ENCODE measurements at places on chromosomes 16 and 17.
A peak's percentile ranks its signal among the peaks of the same experiment; 100 is the strongest.

- no peak for DNase-seq
Measured at GRCh38 chr17:15453782-15454181, 13.6 kb downstream of the CDRT4 start.

DNA sequence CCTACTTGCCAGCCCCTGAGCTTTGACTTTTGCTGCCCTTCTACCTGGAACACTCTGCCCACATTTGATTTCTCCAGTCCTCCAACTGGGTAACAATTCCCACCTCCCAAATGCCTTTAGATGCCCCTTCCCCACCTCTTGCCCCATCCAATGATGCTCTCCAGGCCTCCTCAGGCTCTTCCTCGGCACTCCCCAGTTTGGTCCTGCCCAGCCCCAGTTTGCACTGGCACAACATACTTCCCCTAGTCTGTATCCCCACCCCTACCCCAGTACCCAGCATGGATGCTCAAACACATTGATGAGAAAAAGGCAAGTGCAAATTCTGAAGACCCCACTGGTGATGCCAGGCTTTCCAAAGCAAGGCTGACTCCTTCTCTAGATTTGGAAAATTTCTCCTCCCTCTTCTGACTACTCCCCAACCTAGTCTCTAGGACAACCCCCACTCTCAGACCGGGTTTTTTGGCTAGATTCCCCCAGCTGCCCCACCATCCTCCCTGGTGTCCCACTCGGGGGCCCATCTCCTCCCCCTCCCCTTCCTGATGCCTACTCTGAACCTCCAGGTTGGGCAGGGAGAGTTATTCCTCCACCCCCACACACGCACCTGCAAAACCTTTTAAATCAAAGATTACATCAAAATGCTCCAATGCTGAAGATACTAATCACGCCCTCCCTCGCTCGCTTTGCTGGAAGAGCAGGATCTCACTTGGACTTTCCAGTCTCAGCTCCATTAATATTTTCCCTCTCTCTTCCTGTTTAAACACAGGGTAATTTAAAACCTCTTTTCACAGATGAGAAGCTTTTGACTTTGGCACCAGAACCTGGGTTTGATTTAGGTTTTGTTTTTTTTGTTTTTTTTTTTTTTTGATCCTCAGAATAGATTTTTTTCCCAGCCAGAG lies 94.9 kb downstream of the TMEM132E start:
- DNase-seq, result no peak

GRCh38 chr17:50173335-50173941 lies 7.6 kb downstream of the SGCA start:
- no peak for DNase-seq

DNA sequence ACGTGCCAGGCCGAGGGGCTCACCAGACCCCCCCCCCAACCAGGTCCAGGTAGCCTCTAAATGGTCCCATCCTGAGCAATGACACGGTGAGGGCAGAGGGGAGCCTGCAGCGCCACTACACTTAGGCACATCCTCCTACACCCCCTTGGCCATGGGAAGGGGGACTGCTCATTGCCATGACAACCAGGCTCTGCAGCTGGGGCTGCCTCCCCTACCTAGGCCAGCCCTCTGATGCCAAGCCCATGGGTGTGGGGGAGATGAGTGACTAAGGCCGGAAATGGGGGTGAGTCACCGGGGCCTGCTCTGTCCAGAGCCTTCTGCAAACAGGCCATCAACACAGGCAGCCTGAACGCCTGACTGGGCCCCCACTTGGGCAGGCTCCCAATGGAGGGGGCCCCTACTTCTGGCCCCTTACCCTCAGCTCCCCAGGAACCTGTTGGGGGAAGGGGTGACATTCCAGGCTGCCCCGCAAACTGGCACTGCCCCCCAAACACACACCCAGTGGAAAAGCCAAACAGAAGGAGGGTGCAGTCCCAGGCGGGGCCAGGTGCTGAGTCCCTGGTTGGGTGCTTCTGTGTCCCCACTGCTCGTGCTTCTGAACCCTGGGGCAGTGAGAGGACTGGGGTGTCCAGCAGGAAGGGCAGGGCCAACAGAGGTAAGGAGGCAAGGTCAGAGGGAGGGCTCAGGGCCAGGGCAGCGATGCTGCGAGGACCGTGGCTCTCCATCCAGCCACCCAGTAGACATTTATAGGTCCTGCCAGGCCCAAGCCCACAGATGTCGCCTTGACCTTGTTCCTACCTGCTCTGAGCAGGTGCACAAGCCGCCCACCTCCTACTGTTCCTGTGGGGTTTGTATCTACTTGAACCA lies 8.2 kb downstream of the PLCD3 start:
- no peak for DNase-seq

GRCh38 chr16:75070012-75070841 lies 46.4 kb downstream of the LDHD start:
- DNase-seq, result peak; percentile 38

DNA sequence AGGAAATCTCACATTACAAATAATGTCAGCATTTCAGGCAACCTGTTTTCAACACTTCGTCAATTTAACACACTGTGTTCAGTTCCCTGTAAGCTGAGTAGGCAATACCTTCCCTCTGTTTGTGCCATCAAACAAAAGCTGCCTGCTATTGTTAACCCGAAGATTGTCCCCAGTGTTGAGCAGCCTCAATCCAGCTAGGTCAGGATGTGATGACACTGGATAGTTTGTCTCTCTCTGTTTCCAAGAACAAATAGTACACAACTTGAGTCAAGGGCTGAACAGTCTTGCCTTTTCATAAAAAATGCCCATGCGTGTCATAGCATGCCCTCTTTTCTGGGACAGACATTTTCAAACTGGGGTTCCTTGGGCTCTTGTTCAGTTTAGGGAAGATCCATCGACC lies 36.4 kb downstream of the HSD17B2 start:
- DNase-seq, result no peak

GRCh38 chr17:53191878-53192277 lies 630.8 kb upstream of the KIF2B start:
- DNase-seq, result no peak

DNA sequence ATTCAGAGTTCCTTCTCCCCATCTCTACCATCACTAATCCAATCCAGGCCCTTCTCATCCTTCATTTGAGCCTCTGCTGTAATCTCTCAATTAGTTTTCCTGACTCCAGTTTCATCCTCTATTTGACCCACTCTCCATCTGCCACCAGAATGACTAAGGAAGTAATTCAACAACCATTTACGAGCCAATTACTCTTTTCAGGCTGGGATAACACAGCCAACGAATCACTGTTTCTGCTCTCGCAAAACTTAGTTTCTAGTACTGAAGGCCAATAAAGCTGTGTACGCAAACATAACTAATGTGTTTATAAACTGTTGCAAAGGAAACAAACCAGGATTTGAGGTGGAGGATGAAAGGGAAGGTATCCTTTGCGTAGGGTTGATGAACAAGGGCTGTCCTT lies 53.7 kb downstream of the MAP2K6 start:
- no peak for DNase-seq

DNA sequence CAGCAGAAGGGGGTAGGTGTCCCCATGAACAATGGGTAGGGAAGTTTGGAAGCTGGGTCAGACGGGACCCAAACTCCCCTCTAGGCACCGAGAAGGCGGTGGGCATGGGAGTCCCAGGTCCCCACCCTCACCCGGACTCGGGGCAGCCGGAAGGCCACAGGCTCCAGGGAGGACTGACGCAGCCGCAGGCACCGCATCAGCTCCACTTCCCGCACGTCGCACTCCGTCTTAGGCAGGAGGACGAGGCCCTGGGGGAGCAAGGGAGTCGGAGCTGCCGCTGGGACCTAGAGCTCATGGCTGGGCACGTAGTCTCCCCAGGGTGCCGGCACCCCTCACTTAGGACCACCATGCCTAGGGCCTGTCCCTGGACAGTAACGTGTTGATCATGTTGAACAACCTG lies 7.1 kb upstream of the PAM16 start:
- no peak for DNase-seq

GRCh38 chr16:76535-77272 lies 1.3 kb upstream of the MPG start:
- DNase-seq, result no peak

- DNase-seq, result no peak
Measured at GRCh38 chr16:76389126-76389525, 111.9 kb downstream of the CNTNAP4 start.

DNA sequence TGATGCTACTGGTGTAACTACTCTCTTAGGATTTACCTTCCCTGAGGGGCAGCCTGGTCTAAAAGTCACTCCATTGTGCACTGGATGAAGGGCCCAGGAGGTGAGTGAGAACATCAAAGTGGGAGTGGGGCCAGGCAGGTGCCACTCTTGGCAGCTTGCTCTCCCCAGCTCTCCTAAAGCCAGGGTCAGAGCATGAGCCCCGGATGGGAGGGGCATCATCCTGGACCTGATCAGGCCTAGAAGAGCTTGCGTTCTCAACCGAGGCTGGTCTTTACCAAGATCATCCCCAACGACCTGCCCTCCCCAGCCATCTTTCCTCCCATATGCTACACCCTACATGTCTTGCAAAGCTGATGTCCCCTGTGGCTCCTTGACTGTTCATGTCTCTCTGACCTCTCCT lies 87.1 kb downstream of the AIPL1 start:
- no peak for DNase-seq

- no peak for DNase-seq
Measured at GRCh38 chr16:12231666-12232065, 255.1 kb downstream of the SNX29 start.

DNA sequence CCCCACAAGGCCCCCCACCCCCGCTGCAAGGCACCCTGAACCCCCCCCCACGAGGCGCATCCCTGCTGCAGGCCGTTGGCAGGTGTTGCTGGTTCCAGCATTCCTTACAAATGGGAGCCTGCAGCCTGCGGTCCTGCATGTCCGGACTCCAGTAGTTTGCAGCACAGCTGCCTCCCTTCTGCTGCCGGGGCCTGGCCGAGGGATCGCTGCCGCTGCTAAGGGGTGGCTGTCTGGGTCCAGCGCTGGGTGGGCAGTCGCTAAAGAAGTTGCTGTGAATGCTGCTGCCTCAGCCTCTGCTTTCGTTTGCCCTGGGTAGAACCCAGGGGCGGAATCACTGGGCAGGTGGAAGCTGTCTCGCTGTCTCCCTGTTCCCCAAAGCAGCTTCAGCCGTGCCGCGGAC lies 11.8 kb downstream of the UTS2R start:
- peak; percentile 62 for DNase-seq

GRCh38 chr17:42677921-42678781 lies 1.4 kb upstream of the PLEKHH3 start:
- peak; percentile 96 for DNase-seq

DNA sequence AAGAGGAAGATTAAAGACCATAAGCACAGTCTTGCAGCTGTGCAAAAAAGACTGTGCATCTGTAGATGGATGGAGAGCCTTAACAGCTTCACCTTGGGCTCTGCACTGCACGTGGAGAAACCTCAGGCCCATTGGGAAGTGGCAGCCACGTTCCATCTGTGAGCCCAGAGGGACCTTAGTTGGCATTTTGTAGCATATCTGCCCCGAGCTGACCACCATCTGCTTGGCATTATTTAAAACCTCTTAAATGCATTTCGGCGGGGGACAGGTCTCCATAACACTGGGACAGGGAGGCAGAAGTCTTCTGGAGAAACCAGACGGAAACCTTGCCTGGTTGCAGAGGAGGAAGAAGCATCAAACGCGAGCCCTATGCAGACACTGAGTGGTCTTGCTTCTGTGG lies 345.6 kb downstream of the CPPED1 start:
- DNase-seq, result no peak

DNA sequence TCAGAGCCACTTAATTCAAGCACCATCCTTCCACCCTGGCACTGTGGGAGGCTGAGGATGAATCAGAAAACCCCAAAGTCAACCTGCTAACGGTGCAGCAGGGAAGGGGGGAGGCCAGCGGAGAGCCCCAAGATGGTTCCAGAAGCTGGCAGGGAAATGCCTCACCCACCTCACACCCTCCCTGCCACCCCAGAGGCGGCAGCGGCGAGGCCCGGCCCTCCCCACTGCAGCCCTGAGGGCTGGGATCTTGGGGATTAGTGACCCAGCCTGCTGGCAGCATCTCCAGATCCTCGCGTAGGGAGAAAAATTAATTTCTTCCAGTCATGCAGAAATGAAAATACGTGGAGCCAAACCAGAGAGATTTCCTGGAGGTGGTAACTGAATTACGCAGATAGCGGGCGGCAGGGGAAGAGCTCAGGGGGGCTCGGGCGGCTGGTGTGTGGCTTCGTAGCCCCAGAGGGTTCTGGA lies 38.2 kb downstream of the CBFA2T3 start:
- DNase-seq, result no peak

- peak; percentile 10 for DNase-seq
Measured at GRCh38 chr16:89600427-89600826, 13.0 kb upstream of the DPEP1 start.

- DNase-seq, result no peak
Measured at GRCh38 chr16:11198828-11199227, 57.2 kb downstream of the SOCS1 start.

- peak; percentile 100 for DNase-seq
Measured at GRCh38 chr16:68448360-68448970, at the start of gene SMPD3. Gene SMPD3, minus strand, starts transcription at chr16:68448508. Its CDS starts 76,327 bp downstream, at chr16:68372181.

DNA sequence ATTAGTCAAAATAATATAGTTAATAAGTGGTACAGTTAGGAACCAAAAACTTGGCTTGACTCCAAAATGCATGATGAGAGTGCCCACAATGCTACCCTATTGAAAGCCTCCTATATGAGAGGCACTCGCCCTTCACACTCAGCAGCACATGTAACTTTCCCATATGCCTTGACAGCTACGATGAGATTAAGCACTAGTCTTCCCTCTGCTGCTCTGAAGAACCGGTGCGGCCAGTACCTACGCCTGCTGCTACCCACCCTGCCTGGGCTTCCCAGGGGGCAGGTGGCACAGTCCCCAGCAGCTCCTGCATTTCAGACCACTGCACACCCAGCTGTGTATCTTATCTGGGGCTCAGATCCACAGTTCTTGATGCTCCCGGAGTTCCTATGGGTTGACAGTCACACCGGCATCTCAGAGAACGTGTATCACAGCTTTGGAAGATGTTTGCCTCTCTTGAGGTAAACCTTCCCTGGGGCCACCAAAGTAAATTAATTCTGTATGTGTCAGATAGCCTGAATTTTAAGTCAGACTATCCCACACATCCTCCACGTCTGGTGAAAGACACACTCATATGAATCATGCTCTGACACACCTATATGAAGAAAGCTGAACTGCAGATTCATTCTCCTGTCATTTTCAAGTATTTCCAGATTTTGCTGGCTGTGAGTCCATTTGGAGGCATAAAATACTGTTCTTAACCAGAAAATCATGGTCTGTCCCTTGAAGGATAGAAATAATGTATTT lies 77.8 kb downstream of the MYH10 start:
- no peak for DNase-seq

GRCh38 chr16:52708476-52708875 lies 161.5 kb upstream of the TOX3 start:
- no peak for DNase-seq

- no peak for DNase-seq
Measured at GRCh38 chr17:63775420-63775819, 1.4 kb downstream of the DDX42 start.

DNA sequence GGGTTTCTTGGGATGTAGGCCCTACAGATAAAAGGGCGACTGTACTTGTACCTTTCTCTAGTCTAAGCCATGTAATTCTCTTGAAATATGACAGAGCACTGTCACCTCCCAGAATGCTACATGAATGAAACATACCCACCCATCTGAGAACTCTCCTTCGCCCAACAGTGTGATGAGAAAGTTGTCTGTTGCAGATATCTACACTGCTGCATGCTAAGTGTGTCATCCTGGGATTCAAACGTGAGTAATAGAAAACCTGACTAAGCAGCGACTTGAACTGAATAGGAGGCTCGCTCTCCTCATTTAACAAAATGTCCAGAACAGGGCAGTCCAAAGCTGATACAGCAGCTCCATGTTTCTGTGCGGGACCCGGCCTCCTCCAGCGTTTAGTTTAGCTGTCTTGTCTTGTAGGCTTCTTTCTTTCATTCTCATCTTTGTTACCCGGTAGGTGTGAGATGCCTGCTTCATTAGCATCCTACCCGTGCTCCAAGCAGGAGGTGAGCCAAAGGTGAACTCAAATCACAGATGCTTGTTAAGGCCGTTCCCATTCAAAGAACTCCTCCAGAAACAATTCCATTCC lies 211.9 kb downstream of the PRKCA start:
- no peak for DNase-seq

Data from glutamatergic neuron (in vitro differentiated cells).